Esophagus mucosa (tissue), 1 donor: ENCODE measurements at places on chromosomes 3 and 15. TPM values are rescaled to one million over a fixed set of nuclear protein-coding genes. Genes with fewer than 3 reads are reported as not detected.

DAG1 gene
- 48.3 TPM for total RNA-seq

DNA sequence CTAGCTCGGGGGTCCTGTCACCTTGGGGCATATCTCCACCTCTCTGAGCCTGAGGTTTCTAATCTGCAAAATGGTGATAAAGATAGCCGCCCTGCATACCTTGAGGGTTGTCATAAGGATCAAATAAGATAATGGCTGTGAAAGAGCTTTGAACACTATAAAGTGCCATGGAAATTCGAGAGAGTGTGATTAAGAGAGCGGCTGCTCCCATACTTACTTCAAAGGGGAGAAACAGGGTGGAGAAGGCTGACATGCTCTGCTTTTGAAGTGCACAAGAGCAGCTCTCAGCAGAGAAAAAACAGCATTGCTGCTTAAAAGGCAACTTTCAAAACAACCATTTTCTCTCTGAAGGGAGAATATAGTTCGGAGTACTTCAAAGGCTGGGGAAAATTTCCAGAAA lies 529.2 kb downstream of the EPHB1 start:
- ATAC-seq: no peak

DNA sequence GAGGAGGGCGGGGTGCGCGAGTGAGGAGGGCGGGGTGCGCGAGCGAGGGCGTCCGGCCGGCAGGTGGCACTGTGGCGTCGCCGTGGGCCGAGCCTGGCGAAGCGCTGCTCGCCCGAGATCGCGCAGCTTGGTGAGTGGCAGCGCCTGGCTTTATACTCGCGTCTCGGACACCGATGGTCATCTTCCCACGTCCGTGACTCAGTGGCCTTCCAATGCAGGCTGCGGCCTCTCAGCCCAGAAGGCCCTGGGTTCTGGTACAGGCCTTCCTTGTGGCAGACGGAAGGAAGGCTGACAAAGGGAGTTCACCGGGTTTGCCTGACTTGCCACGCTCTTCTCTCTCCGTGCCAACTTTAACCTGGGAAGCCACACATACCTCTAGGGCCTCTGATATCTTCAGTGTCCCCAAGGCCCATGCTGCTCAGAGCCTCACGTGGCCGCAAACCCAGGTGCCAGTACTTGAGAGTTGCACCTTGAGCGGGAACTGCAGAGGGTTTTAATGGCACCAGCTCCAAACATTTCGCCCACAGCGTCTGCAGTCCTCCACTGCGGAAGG lies 195.3 kb upstream of the LYSMD4 start:
- peak; percentile 91 for ATAC-seq

- peak; percentile 78 for ATAC-seq
These were observed 30.4 kb upstream of the ALDH1A3 start for GRCh38 chr15:100849021-100849854.

DNA sequence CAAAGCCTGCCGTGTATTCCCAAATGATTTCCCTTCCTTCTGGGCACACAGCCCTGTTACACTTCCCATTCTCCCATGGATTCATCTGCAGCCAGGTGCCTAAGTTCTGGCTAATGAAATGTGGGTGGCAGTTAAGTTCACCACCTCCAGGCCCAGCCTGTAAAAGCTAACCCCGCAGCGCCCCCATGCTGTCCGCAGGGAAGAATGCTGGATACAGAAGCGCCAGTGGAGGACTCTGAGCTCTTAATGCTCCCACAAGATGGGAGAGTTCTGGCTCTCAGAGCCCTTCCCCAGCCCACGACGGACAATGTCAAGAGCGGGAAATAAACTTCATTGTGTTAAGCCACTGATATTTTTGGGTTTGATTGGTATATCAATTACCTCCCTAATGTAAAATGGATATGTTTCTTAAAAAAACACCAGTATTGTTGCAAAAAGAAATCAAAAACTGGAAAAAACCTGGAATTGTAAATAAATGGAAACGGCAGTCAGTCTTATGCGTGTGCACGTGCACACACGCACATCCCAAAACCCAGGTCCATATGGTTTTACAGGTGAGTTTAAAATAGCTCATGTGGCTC lies 37.7 kb upstream of the FGD5 start:
- ATAC-seq: peak; percentile 75

FAM107A gene
- total RNA-seq: 4.1 TPM

STXBP5L gene
- total RNA-seq: not detected

GRCh38 chr3:149417174-149417573 lies 39.7 kb upstream of the TM4SF1 start:
- ATAC-seq: no peak

DNA sequence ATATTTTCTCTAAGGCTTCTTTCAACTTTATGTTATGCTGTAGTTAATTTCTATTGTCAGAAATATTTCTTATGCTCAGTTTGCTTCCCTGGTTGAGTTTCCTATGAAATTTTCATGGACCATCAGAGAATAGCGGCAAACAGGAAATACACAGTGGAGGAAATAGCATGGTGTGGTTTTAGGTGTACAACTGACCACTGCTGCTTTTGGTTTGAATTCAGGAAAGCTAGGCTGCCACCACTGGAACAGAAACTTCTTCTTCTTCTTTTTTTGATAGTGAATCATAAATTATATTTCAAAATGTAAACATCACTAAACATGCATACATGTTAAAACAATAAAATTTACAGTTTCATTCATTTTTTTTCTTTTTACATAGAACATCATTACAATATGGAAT lies 316.6 kb upstream of the TGFBR2 start:
- no peak for ATAC-seq

DNA sequence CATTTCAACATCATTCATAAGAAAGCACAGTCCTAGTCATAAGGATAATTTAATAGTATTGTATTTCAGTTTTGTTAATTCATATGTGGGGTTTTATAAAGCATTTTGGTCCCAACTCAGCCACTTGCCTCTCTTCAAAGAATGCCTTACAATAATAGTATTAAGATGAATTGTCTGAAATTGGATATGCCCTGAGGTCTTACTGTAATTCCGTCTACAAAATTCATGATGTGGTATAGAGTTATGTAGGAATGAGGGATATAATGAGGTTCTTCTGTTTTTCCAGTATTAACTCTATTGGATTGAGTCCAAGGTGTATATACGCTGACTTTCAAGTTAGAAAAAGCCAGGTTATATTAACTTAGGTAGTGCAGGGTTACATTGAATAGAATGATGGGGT lies 177.0 kb downstream of the GOLIM4 start:
- ATAC-seq: no peak

DNA sequence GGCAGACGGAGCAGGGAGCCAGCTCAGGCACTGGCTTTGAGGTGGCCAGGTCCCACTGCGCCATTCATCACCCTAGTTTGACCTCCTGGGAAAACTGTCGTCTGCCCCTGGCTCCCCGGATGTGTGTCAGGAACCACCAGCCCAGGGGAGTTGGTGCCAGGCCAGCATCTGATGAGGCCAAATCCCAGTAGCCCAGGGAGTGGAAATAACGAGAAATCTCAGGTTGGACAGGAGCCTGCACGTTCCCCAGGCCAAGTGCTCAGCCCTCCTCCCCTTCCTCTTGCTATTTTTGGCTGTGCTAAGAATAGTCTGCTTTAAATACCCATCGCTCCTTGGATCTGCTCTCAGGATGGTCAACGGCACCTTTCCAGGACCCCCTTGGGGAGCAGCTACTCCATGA lies 93.1 kb upstream of the RPL32 start:
- no peak for ATAC-seq

A4GNT gene
- not detected for total RNA-seq

- ATAC-seq: no peak
These were observed 211.9 kb upstream of the TRIM42 start for GRCh38 chr3:140465988-140466387.

DNA sequence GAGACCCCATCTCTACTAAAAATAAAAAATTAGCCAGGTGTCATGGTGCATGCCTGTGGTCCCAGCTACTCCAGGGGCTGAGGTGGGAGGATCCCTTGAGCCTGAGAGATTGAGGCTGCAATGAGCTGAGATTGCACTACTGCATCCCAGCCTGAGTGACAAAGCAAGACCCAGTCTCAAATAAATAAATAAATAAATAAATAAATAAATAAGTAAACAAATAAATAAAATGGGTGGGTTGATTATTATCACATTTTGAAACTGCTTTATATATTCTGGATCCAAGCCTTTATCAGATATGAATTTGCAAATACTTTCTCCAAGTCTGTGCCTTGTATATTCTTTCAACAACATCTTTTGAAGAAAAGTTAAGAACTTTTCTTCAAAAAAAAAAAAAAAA lies 22.2 kb upstream of the PCSK6 start:
- ATAC-seq: no peak

DNA sequence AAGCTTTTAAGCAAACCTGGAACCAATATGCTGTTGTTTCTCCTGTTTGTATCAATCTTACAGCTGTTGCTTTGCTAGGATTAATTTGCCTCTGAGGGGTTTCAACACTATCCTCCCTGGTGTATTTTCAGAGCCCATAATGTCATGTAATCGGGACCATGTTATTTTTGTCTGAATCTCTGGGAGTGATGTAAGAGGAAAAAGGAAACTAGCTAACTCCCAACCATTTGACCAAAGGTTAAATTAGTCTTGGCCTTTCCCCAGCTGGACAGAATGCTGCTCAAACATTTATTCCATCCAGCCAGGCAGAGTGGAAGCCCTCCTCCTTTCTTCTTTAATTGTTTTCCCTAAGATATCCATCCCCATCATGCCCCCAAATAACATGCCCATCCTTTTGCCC lies 142.2 kb downstream of the ALDH1A2 start:
- ATAC-seq: no peak

DNA sequence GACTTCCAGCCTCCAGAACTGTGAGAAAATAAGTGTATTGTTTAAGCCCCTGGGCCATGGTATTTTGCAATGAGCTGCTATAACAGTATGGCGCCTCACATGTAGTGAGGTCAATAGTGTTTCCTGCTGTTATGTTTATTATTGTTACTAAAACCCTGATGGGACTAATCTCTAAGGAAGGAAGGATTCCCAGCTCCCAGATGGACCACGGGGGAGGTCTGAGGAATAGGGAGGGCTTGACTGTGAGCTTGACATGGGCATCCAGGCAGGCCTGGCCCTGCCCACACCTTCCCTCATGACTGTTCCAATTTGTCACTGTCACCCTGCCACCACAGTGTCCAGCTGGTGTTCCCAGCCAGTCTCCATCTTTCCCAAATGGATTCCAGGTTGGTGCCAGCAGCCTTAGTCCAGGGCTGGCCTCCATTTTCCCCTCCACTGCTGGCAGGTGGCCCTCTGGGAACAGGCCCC lies 14.5 kb upstream of the SLC41A3 start:
- ATAC-seq: no peak

KBTBD13 gene
- total RNA-seq: not detected

DNA sequence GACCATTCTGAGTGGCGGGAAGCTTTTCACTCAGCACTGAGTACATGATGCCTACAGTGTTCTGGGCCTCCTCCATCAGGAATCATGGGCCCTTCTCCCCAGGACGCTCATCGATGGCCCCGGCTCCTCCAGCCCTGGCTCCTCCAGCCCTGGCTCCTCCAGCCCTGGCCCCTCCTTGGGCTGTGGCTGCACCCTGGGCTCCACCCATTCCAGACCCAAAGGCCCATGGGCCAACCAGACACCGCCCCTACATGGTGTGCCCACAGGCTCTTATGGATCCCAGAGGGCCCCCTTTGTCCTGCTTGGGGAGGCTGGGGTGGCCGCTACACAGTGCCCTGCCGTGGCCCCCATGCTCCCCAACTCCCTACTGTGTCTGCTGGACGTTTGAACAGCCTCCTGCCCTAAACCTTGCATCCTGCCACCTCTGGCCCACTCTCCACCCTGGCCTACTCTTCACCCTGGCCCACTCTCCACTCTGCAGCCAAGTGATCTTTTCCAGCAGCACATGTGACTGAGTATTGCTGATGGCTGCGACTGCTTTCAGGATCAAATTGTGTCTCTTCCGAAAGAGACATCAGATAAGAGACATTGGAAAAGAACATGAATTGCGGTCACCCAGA lies 57.9 kb downstream of the APBA2 start:
- no peak for ATAC-seq

DNA sequence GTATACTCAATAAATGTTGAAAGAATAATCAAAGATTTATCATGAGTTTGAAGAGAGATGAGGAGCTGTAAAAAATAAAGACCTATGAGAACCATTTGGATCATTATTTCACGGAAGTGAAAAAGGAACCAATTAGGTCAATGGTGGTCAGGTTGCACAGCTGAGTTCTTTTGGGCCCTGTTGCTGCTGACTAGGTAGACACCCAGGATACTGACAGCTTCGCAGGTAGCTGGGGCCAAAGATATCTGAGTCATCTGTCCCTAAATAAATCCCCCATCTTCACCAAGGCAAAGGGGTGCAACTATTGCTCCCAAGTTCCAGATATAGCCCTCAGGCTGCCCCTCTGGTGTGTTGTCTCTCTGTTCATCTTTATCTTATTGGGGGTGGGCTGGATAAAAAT lies 5.0 kb upstream of the ARL14 start:
- no peak for ATAC-seq

GRCh38 chr3:161975201-161975600 lies 478.6 kb downstream of the OTOL1 start:
- ATAC-seq: no peak

SEMA5B gene
- not detected for total RNA-seq

- ATAC-seq: no peak
These were observed 79.2 kb upstream of the FNDC3B start for GRCh38 chr3:171960159-171960558.

SENP5 gene
- 16.1 TPM for total RNA-seq

- ATAC-seq: no peak
These were observed 28.6 kb downstream of the TMEM202 start for GRCh38 chr15:72426753-72427152.

GRCh38 chr3:120780977-120781376 lies 38.4 kb downstream of the GTF2E1 start:
- peak; percentile 50 for ATAC-seq

DNA sequence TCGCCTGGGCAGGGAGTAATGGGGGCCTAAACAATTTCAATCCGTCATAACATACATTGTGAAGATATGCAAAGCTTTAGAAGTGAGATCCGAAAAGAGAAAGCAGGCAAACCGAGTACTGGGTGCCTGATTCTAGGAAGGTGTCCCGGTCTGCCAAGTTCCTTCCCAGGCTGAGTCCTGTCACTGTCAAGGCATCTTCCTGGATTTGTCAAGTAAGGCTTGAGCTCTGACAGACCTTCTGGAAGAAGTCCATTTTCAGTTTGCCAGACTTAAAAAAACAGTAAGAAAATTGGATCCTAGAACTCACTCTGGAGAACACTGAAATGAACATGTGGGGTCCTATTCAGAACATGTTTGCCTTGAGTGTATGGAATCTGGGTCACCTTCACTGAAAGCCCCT lies 253.9 kb downstream of the RORA start:
- ATAC-seq: no peak

DNA sequence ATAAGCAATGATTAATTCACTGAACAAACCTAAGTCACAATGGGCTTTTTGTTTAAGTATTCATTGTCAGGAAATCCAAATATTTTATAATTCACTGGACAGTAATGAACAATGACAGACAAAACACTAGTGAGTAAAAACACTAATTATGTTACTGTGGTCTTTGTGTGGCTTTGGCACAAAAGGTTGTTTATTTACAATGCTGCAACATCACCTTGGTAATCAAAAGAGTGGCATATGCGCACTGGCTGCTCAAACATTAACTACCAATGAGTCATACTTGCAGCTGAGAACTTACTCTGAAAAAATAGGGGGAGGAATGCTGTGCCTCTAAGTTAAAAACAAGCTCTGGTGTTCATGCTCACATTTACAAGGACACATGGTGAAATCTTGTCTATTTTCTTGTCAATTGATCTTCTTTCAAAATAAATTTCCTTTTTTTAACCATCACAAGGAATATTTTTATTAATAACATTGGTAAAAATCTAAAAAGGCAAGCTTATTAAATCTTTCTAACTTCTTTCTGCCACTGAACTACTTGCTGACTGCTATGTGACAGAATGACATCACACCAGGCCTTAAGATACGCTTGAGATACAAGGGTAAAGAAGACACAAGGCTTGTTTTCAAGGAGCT lies 85.2 kb upstream of the PPIB start:
- peak; percentile 71 for ATAC-seq

- ATAC-seq: no peak
These were observed 53.0 kb downstream of the ATP1B3 start for GRCh38 chr3:141929341-141929995.
